Stimulated activated CD4-positive, alpha-beta T cell treated with anti-CD3 and anti-CD28 coated beads, Interleukin-12 subunit alpha, Interleukin-12 subunit beta, amount 100 ng/mL, for 48 hours (primary cell): ENCODE measurements at places on chromosomes 5 and 9.
A peak's percentile ranks its signal among the peaks of the same experiment; 100 is the strongest.

- DNase-seq, result no peak
These were observed 529.7 kb upstream of the ZNF608 start for GRCh38 chr5:125276096-125276495.

DNA sequence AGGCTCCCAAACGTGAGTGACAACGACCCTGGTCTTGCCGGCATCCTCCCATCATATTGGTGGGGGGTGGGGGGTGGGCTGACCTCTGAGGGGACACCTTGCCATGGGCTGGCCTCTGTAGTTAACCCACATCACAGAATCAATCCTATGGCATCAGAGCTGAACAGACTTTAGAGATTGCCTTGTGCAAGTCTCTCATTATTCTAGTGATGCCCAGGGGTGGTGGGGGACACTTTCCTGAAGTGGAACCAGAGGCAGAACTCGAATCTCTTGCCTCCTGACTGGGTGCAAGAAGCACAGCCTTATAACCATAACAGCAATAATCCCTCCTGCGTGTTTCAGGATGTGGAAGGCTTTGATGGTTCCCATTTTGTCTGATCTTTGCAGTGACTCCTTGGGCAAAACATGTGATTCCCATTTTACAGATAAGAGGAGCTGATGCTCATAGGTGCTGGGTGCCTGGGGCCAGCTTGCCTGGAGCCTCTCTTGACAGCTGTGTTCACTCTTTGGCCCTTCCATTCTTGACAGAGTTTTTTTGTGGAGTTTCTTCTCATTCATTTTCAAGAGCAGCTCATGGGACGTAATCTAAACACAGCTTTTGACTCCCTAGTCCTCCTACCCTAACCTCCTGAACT, 18.6 kb upstream of the PITX1 start:
- DNase-seq, result no peak

DNA sequence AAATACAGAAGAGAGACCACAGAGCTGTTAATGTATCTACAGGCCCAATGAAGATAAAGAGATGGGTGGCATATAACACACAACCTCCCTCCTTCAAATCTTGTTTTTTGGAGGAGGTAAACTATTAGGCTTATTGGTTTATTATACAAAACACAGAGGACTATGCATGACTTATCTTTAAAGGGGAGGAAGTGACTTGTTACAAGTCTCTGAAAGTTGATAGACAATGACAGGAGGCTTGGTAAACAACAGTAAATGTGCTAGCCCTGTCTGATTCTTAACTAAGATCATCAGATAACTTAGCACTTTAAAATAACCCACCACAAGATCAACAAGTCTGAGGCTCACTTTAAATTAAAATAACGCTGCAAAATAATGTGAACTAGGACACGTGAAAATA, 219.0 kb downstream of the MLLT3 start:
- DNase-seq, result no peak

GRCh38 chr9:12875191-12875590, 100.4 kb downstream of the LURAP1L start:
- no peak for DNase-seq

- DNase-seq, result no peak
These were observed 200.4 kb downstream of the LRRC70 start for GRCh38 chr5:62779010-62779422.

DNA sequence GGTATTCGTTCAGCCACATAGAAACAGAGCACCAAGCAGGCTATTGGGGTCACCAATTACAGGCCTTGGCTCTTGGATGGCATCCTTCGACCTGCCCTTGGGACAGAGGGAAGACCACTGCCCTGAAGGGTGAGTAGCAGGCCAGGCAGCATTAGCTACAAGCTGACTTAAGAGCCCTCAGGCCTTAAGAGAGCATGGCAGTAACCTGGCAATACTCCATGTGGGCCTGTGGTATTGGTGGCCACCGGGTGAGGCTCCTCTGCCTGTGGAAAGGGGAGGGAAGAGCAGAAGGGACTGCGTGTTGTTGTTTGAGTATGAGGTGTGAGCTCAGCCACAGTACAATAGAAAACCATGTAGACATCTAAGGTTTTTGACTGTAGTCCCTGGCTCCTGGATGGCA, 170.6 kb downstream of the MCTP1 start:
- DNase-seq, result no peak

- DNase-seq, result no peak
These were observed 22.1 kb upstream of the TPD52L3 start for GRCh38 chr9:6305954-6306563.

DNA sequence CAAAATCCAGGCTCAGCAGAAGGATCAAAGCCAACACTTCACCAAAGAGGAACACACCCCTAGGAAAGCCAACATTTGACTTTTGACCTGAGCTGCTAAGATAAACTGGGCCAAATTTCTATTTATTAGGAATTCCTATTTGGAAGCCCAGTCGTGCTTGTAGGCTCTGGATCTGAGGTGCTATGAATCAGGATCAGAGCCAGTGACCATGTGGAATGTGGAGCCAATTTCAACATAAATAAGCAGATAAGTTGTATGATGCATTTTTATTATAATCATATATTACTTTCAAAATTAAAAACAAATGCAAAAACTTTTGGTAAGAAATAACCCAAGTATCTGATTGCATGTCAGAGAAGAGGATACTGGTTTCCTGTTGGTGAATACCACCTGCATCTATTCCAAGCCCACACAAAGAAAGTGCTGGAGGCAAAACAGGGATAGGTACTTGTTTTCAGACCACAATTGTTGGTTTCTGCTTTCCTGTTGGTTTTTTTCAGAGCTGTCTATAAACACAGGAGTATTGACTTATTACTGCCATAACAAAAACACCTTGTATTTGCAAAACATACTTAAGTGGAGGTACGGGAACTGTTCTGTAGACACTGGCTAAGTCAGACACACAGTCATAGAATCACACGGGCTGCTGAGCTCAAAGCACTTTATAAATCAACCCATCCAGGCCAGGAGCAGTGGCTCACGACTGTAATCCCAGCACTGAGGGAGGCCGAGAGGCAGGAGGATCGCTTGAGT, 52.8 kb downstream of the ARL15 start:
- no peak for DNase-seq

DNA sequence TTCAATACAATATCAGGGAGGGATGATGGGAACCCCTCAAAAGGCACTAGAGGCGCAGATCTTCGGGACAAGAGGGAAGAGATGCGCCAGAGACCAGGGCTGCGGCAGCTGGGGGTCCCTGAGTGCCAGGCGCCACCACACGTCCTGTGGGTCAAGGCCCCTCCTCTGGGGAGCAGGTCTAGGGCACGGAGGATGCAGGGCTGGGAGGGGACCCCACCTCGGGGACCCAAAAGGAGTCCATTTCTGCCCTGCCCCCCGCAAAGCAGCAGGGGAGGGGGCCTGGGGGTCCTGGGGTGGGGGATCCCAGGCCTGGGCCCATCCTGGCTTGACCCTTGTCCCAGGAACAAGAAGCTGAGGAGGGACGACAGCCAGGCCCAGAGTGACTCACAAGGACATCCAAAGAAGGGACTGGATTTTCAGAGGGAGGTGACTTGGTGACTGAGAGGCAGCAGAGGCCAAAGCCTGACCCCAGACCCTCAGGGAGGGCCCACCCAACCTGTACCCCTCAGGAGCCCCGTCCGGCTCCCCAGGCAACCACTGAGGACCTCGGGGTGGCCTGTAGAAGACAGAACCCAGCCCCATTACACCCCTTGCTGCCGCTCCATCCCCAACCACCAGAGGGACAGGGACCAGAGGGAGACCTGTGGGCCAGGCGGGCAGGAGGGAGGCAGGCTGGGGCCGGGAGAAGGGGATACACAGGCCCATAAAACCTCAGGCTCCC, 54.2 kb downstream of the LRSAM1 start:
- peak; percentile 26 for DNase-seq

DNA sequence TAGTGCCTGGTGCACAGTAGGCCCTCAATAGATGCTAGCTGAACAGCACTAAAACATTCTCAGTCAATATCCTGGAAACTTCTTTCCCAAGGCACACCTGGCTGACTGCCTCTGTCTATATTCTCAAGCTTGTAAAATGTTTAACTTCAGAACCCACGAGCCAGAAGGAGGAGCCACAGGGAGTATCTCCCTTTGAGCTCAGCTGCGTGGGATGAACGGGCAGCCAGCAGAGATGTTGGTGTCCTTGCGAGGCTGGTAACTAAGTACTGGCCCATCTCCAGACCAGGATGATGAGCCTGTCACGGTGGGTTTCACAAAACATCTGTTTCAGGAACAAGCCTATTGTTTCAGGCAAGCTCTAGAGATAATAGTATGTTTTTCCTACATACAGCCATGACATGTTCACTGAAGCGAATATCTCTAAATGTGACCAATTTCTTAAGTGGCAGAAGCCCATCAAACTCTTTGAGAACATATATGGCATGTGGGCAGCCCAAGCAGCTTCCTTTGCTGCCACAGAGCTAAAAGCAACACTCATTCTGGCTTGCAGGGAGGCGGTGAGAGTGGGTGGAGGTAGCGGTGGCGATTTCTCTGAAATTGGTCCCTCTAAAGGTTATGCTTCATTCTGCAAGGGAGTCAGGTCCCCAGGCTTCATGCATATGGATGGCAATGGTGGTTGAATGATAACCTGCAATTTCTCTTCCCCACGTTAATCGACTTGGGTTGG, 206.2 kb downstream of the TTLL11 start:
- peak; percentile 18 for DNase-seq

DNA sequence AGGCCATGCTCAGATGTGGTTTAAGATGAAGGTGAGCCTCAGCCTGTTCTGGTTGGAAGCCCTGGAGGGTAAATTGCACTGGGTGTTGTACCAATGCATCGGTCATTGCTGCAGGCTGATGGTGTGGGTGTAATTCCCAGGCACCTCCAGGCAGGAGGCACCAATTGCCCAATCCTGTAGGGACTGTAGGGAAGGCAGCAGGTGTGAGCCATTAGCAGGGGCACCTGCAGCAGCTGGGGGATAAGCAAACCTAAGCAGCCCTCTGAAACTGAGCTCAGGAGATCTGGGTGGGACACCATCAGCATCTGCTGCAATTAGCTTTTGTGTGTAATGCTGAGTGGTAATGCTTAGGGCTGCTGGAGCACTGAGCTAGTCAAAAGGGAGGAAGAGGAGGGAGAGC, 190.1 kb upstream of the TBC1D2 start:
- DNase-seq, result no peak

GRCh38 chr9:77798140-77798539, 150.0 kb upstream of the GNA14 start:
- no peak for DNase-seq

GRCh38 chr9:14941501-14942405, 31.5 kb upstream of the FREM1 start:
- no peak for DNase-seq

GRCh38 chr9:86867804-86868313, 79.4 kb downstream of the GAS1 start:
- DNase-seq, result no peak

- no peak for DNase-seq
These were observed 676.3 kb upstream of the GRAMD2B start for GRCh38 chr5:125746917-125747316.

DNA sequence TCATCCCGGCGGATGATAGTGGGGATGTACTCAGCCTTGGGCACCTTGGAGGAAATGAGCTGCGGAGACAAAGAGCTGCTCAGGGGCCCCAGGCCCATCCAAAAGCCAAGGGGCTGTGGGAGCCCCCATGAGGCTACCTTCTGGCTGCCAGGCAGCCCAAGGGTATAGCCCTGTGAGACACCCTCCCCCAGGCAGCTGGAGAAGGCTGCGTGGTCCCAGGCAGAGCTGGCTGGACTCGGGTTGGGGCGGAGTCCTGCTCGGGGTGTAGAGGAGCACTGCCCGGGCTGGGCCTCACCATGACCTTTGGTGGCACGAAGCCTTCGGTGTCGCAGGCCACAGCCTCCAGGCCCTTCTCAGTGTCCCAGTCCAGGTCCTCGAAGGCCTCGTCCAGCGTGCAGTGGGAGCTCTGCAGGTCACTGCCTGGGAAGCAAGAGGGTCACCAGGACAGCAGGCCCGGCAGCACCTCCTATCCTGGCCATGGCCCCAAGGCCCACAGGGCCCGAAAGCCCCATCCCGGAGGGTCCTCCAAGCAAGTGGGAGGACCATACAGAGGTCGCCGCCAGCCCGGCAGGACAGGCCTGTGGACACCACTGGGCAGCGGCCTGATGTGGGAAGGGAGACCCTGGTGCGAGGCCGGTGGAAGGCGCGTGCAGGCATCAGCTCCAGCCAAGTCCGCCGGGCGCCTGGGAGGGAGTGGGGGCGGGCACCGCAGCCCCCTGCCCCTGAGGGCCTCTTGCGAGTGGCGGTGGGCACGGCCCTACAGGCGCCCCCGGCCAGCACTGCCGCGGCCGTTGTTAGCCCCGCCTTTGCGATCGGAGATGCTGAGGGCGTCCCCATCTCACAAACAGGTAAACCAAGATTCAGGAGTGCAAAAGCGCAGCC, 6.1 kb downstream of the NSMF start:
- no peak for DNase-seq

DNA sequence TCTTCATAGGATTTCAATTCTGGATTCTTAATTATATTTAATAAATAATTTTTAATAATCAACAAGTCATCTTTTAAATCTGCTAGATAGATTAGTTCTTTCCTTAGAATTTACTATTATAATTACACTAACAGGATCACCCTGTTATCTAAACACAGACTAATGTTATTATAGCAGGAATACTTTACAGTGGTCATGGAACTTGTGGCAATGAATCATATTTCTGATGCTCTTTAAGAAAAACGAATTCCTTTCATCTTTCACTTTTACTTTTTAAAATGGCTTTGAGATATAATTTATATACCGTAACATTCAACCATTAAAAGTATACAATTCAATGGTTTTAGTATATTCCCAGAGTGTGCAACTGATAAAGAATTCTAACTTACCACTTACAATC, 29.7 kb upstream of the CDK5RAP2 start:
- no peak for DNase-seq

- DNase-seq, result no peak
These were observed 11.7 kb downstream of the OLFML2A start for GRCh38 chr9:124788542-124789217.

DNA sequence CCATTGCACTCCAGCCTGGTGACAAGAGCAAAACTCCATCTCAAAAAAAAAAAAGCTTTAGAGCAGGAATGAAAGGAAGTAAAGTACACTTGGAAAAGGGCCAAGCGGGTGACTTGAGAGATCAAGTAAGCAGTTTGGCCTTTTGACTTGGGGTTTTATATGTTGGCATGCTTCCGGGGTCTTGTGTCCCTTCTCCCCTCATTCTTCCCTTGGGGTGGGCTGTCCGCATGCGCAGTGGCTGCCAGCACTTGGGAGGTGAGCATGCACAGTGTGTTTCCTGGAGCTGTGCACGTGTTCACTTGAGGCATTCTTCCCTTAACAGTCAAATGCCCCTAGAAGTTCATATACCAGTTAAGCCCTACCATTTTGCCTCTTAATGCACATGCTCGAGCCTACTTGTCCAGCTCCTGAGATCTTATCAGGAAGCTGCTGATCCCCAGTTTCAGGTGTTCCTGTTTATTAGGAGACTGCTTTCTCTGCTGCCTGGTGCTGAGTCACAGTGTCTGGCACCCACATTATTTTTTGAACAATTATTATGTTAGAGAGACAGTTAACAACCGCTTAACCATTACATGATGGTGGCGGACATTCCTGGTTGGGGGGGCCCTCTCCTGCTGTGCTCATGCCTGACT, 32.6 kb upstream of the PRRC2B start:
- DNase-seq, result no peak

DNA sequence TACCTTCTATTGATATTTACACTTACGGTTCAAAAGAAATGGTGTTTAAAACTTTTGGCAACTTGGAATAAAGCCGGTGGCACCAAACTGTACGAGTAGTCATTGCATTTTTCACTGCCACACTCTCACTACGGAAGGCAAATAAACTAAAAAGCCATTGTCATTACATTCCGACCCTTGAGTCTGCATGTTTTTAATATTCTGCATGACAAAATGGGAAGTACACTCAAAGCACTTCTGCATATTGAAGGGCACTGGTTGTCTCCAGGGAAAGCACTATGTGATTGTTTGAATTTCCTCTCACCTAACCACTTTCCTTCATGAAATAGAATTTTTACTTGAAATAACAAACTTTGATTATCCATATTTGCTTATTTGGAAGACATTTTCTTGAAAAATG, 426.3 kb downstream of the CETN3 start:
- DNase-seq, result no peak
